ENCODE measurements at places on chromosomes 16 and 17.
A peak's percentile ranks its signal among the peaks of the same experiment; 100 is the strongest.

- no peak for DNase-seq
Measured at GRCh38 chr17:2691965-2692780, 19.4 kb downstream of the CLUH start.

GRCh38 chr16:83911290-83911689 is 12.4 kb downstream of the MLYCD start:
- no peak for DNase-seq

- no peak for DNase-seq
Measured at GRCh38 chr17:35666967-35667532, 64.4 kb upstream of the RASL10B start.

DNA sequence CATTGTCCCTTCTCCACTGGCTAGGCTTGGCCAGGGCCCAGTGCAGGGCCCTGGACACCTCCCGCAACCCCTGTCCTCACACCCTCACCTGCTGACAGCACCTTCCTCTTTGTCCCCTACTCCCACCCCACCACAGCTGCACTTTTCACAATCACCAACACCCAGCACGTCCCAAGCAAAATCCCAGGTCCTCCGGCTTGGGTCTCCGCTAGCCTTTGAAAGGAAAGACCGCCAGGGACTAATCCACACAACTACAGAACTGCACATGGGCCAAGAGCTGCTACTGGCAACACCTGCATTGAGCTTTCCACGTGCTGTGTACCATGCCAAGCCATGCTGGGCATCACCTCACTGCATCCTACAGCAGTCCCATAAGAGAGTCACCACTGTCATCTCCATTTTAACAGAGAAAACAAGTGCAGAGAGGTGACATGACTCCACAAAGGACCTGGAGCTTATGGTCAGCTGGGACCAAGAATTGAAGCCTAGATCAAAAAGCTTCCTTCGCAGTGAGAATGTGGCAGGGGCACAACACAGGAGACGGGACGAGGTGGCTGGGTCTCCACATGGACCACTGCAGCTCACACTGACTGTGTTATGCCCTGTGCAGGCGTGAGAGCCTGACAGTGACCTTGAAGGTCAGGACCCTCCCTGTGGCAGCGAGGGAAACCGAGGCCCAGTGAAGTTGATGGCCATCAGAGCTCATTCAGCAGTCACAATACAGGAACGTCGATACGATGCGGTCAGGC is 22.5 kb downstream of the FBXO31 start:
- no peak for DNase-seq

GRCh38 chr17:71438631-71439146 is 682.1 kb upstream of the SOX9 start:
- peak; percentile 99 for DNase-seq

DNA sequence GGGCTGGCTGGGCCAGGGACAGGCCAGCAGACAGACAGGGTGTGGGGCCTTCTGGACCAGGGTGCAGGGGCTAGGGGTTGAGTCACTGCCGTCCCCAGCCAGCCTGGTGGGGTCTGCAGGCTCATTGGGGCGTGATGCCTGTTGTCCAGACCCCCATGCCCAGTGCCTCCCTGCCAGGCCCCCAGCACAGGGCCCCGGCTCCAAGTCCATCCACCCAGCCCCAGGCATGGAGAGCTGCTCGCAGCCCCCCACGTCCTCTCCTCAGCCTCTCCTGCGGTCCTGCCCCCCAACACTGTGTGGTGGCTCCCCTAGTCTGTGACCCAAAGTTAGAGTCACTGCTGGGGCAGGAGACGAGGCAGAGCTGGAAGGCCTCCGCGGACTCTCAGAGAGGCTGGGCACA is 7.0 kb upstream of the PKMYT1 start:
- no peak for DNase-seq

DNA sequence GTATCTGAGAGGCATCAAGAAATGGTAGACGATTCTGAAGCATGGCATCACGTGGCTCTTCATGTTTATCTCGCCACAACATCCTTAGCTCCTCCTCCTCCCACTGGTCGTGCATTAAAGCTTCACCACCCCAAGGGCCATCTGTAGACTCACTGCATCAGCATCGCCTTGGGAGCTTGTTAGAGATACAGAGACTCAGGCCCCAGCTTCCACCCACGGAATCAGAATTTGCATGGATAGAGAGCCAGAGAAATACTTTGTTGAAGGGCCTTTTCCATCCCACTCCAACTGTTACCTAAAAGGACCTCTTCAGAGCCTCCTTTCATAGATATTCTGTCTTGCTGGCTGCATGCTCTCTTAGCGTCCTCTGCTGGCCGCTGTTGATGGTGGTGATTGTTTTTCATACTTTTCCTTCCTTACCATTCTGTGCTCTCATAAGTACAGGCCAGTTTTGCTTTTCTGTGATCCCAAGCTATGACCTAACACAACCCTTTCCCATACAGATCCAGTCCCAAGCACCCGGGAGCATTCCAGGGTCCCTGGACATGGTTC is 1049.4 kb upstream of the EEF2KMT start:
- DNase-seq = no peak

DNA sequence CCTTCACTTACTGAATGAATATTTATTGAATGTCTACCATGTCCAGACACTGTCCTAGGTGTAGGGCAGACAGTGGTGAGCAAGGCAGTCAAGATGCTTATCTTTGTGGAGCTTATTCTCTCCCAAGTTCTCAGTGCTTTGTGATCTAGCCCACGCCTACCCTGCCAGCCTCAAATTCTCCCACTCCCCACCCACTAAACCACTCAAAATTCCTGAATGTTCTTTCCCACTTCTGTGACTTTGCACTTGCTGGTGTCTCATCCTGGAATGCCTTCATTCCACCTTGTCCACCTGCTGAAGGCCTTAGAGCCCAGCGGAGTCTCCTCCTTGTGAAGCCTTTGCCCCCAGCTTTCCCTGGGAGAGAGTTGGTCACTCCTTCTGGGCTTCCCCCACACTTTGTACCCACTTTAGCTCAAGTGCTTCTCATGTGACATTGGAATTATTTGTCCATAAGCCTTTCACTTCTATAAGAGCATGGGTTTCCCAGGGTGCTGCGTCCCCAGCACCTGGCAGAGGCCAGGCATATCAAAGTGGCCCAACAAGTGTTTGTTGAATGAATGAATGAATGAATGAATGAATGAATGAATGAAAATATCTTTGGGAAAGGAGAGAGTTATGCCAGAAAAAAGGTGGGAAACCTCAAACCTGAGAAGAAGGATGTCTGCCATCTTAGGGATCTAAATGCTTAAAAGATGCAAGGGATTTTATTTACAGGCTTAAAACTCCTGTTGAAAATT is 23.0 kb downstream of the CCDC182 start:
- no peak for DNase-seq

DNA sequence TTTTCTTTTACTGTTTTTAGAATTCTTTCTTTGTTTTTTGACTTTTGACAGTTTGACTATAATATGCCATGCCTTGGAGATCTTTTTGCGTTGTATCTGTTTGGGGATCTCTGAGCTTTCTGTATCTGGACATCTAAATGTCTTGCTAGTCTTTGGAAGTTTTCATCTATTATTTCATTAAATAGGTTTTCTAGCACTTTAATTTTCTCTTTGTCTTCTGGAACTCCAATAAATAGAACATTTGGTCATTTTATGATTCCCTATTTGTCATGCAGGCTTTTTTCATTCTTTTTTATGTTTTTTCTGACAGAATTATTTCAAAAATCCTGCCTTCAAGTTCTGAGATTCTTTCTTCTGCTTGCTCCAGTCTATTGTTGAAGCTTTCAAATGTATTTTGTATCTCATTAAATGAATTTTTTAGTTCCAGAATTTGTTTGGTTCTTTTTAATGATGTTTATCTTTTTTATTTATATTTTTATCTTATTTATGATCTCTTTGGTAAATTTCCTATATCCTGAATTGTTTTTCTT is 201.4 kb downstream of the CHD9NB start:
- no peak for DNase-seq

GRCh38 chr17:45423304-45423974 is 9.2 kb downstream of the ARHGAP27 start:
- DNase-seq = no peak

DNA sequence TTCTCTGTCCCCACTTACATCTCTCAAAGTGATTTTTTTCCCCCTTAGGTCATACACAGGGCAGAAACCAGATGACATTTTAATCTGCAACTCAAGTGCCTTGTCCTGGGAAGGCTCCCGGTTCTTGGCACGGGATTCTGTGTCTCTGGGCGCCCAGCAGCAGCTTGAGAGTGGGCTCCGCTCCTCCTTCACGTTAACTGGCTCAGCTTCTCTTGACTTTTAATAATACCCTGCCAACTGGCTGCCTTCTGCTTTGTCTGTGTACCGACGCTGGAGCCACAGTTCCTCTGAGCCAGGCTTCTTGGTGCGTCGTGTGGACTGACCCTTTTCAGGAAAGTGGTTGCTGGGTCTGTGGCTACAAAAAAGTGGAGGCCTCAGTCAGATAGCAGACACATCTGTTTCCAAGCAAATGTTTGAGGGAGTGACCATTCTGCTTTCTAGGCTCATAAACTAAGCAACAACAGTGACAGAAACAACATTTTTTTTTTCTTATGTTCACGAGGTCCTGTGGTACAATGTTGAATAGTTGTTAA is 64.9 kb downstream of the IRF8 start:
- peak; percentile 6 for DNase-seq

Measured in fibroblast of lung (primary cell).